KBM-7 (cell line): ENCODE measurements at places on chromosomes 12 and 14.

DNA sequence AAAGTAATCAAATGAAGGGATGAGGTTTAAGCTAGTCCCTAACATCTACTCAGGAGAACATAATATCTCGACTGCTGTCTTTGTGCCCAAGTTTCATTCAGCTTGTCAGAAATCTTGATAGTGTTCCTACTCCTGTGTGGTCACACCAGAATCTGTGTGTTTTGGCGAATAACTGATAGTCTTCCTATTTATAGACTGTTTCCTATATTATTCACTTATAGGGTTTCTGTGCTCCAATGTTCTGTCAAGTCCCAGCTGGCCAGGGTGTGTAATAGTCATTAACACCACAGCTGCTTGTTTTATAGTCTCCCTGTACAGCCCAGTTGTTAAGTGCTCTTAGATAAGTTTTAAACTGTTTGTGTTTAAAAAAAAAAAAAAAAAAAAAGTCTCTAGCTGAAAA, 45.9 kb downstream of the GPR135 start:
- no peak for DNase-seq

- no peak for DNase-seq
Measured at GRCh38 chr12:97435153-97435552, 27.5 kb upstream of the RMST start.

DNA sequence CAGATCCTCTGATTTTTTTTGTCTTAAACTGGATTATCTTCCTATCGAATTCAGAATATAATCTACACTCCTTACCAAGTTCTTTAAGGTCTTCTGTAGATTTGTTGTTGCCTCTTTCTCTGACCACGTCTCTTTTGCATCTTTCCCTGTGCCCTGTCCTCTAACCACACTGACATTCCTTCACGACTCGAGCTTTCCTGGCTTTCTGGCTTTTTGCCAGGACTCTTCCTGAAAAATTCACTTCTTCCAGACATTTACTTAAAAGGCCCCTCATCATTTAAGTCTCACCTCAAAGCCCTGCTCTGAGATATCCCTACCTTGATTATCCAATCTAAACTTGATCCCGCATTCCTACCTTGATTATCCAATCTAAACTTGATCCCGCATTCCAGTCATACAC, 422.3 kb upstream of the DCN start:
- no peak for DNase-seq

DNA sequence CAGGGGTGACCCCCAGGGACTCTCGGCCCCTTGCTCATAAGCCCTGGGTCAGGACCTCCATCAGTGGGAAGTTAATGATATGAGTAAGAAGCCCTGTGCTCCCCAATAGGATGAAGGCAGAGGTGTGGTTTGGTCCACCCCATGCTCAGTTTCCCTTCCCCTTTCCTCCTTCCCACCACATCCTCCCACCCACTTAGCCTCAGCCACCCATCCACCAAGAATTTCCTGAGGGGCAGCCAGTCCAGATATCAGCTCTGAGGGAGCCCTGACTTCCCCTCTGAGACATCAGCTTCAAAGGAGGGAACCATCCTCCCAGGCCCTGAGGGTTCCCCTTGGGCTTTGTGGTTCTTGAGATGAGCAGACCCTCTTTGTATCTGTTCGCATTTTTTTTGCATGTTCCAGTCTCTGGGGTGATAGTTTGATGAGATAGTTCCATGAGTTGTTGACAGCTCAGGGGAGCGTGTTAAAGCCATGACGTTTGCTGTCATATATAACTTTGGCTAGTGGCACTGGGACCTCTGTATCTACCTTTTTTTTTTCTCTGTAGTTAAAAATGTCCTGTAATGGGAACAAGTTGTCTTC, 71.2 kb downstream of the LGMN start:
- DNase-seq, result peak; percentile 77

GRCh38 chr14:77099425-77100167, 1.5 kb downstream of the CIPC start:
- DNase-seq, result peak; percentile 60

DNA sequence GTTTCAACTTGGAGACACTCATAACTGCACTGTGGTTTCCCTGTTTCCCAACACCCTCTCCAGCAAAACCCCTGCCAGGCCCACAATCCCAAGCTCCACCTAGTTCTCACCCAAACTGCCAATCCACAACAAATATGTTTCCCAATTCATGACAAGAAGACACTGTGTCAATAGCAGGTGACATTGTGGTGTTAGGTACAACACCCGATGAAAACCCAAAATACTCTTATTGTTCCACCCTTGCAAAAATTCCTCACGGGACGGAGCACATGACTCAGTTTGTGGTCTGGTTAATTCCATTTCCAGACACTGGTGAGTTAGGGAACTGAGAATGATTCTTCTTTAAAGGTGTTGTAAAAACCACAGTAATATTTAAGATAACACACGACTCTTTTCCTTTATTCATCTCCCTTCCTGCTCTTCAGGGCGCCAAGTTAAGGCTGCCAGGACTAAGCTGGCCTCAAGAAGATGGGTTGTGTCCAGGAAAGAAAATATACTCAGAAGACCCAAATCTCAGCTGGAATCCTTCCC, 735.5 kb downstream of the MED13L start:
- no peak for DNase-seq

- no peak for DNase-seq
Measured at GRCh38 chr14:65658202-65658601, 245.7 kb downstream of the FUT8 start.
